ENCODE measurements at places on chromosomes 3 and 15.

GRCh38 chr3:127831723-127832172 is 9.4 kb upstream of the MGLL start:
- no peak for DNase-seq

GRCh38 chr3:64329037-64329436 is 103.8 kb upstream of the PRICKLE2 start:
- no peak for DNase-seq

DNA sequence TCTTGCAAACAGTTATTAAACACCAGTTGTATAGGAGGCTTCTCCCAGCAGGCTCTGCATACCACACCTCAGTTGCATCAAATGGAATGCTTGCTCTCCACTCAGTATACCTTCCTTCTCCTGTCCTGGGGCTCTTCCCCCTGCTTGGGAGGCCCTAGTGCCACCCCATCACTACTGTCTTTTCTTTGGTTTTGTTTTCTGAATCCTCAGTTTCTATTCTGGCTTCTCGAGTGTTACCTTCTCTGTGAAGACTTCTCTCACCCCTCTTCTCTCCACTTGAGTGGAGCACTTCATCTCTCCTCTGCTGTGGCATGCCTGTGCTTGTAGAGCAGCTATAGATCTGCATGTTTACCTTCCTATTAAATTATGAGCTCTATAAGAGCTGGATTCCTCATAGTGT is 75.7 kb upstream of the TPRG1 start:
- DNase-seq = no peak

- DNase-seq = no peak
Measured at GRCh38 chr3:69906351-69906966, 93.1 kb upstream of the SAMMSON start.

- DNase-seq = no peak
Measured at GRCh38 chr15:79193549-79193948, 89.0 kb upstream of the ANKRD34C start.

GRCh38 chr3:29137601-29138000 is 143.3 kb upstream of the RBMS3 start:
- no peak for DNase-seq

GRCh38 chr15:40891810-40892446 is 2.3 kb upstream of the VPS18 start:
- DNase-seq = peak; percentile 17

- no peak for DNase-seq
Measured at GRCh38 chr3:14448756-14449727, 46.6 kb downstream of the SLC6A6 start.

DNA sequence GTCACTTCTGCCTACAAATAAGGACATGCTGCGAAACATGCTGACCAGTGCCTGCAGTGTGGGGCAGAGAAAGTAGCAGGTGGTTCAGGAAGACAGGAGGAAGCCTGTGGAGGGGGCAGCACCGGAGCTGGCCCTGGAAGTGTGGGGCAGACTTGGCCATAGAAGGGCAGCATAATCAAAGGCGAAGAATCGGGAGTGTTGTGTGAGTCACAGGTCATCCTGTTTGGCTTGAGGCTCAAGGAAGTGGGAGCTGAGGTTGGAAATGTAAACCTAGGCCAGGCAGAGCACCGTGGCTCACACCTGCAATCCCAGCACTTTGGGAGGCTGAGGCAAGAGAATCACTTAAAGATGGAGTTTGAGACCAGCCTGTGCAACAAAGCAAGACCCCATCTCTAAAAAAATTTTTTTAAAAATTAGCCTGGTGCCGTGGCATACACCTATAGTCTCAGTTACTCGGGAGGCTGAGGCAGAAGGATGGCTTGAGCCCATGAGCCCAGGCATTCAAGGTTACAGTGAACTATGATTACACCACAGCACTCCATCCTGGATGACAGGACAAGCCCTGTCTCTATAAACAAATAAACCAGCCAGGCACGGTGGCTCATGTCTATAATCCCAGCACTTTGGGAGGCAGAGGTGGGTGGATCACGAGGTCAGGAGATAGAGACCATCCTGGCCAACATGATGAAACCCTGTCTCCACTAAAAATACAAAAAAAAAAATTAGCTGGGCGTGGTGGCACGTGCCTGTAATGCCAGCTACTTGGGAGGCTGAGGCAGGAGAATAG is 54.0 kb downstream of the FAM43A start:
- DNase-seq = no peak

GRCh38 chr3:124627501-124627908 is 102.7 kb upstream of the UMPS start:
- DNase-seq = no peak

DNA sequence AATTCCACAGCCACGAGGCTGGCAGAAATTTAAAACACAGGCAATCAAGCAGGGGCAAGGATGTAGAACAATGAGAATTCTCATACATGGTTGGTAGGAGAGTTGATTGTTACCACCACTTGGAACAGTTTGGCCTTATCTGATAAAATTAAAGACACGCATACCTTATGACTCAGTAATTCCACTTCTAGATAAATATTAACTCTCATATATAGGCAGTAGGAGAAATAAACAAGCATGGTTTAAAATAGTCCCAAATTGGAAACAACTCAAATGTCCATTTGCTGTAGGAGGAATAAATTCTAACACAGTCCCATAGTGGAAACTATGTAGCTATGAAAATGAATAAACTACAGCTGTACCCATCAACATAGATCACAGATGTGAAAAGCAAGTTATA is 42.3 kb upstream of the USP3 start:
- DNase-seq = no peak

- DNase-seq = no peak
Measured at GRCh38 chr3:82672966-82673365, 911.5 kb upstream of the GBE1 start.

DNA sequence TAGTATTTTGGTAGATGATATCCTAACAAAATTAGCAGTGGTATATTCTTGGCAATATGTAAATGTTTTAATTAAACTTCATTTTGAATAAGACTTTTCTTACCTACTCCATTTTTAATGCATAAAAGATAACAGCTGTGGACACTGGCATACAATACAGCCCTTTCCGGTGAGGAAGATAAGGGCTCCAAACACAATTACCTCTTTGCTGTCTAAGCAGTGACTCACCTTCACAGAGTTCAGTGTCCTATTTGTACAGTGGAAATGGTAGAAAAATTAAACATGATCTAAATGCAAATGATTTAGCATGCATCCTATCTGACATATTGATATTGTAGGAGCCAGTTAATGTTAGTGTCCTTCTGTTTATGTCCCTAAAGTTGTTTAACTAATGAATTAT is 969.4 kb downstream of the PLOD2 start:
- DNase-seq = no peak

DNA sequence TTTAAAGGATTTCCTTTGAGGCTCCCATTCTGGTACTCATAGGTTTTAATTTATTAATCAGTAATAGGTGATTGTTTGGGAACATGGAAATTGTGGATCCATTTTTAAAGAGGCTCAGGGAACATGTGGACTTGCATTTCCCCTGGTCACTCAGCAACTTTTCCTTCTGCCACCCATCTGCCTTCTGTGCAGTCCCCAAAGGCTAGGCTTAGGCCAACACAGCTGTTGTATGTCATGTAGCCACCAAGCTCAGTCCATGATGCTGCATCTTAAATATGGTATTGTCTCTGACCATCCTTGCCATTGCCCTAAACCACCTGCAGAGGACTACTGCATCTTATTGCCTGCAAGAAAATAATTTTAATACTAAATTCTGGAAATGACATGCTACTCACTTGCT is 416.7 kb upstream of the SEMA6D start:
- no peak for DNase-seq

DNA sequence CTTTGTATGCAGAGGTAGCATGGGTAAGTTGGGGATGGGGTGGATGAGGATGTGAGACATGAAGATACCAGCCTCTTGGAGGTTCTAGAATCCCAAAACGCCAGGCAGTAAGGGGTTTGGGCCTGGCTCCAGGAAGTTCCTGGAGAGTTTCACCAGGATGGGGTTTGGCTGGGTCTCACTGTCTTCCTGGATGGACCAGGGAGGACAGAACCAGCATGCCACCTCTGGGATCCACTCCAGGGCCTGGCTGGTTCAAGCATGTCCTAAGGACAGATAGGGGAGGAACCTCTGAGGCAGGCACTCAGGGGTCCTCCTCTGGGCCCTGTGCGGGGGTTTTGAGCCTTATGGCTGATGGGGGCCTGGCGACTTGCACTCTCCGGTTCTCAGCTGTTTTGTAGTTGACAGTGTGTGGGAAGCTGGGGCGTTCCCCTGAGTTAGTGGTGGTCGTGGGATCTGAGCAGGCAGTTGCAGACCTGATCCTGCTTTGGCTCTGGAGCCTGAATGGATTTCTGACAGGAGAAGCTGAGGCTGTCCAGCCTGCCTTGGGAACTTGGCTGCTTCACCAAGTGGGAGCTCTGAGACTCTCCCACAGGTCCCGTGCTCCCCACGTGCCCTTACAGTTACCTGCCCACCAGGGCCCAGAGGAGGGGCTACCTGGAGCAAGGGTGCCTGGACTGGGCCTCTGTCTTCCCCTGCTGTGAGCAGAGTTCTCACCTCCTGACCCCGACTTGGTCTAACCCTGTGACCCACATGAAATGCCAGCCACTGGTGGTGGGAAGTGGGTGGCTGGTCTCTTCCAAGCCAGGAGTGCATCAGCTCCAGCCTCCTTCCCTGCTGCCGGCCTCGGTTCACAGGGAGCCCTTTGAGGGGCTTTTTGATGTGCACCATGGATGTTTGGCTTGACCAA is 128.4 kb downstream of the EEFSEC start:
- DNase-seq = no peak

All from NCI-H2081 treated with DMSO at 0.1 percent for 48 hours (cell line).